Fibroblast of mammary gland (primary cell): ENCODE measurements at places on chromosomes 5 and 9.

DNA sequence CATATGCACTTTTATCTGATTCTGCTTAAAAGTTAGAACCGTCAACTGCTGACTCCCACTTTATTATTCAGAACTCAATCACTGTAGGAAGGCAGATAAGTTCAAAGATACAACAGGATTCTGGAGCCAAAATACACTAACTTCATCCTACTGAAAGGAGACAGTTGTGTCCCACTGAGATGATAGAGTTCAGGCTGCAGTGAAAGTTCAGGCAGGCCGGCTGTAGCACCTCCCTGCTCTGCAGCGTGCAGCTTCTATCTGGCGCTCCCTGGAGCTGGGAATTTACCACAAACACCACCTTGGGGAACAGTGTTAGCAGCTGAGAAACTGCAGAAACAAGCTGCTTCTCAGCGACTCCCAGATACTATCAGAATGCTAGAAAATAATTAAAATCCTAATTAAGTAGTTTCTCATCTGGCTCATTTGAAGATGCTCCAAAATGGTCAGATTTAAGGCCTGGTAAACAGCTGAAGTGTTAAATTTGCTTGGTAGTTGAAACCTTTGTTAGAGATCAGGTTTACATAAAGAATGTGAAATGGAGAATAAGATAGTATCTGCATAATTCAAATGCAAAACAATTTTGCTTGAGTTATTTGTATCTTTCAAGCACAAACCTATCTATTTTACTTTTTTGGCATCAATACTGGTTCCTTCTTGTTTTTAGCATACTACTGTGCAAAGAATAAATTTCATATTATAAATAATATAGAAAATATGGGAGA lies 52.3 kb upstream of the CNTLN start:
- DNase-seq = peak; percentile 45

DNA sequence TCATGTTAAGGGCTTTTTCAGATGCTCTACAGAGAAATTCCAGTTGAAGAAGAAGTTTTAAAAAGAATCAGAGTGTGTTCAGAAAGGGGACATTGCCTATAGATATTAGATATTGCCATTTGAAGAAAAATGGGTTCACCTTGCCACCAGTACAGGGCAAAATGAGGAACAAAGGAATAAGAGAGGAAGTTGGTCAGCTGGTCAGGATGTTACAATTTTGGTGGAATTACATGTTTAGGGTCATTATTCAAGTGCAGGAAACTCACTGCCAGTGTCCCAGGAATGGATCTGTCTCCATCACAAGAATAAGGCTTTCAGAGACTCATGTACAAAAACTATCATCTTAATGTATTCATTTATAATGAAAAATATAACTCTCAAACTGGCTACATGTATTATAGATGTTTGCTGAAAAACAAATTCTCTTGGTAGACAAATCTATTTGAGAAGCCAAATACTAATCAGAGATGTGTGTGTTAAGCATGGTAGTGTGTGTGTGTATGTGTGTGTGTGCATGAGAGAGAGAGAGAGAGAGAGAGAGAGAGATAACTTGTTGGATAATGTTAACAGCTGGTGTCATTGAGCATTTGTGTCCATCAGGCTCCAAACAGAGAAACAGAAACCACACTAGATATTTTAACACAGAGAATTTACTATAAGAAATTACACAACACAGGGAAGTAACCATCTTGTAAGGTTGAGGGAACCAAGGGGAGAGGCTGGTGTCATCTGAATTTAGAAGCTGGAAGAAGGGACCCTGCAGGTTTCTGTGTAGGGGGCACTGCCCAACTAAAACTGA lies 5.0 kb upstream of the C1QTNF3 start:
- no peak for DNase-seq

DNA sequence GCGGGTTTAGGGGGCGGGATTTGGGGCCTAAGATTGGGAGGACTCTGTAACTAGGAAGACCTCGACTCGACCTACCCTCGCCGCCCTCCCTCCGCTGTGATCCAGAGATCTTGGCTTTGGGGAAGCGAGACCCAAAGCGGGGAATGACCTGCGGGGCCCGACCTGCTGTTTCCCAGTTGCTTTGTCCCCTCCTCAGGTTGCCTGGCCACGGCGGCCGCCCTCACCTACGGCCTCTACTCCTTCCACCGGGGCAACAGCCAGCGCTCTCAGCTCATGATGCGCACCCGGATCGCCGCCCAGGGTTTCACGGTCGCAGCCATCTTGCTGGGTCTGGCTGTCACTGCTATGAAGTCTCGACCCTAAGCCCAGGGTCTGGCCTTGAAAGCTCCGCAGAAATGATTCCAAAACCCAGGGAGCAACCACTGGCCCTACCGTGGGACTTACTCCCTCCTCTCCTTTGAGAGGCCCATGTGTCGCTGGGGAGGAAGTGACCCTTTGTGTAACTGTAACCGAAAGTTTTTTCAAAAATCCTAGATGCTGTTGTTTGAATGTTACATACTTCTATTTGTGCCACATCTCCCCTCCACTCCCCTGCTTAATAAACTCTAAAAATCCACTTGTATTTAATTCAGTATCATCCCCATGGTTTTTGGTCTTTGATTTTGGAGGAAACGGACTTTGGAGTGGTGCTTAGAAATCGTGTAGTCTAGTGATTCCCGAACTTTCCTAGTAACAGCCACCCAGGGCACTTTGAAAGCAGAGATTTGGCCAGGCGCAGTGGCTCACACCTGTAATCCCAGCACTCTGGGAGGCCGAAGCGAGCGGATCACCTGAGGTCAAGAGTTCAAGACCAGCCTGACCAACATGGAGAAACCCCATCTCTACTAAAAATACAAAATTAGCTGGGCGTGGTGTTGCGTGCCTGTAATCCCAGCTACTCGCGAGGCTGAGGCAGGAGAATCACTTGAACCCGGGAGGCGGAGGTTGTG lies 878 bp downstream of the HIGD2A start:
- DNase-seq = no peak

DNA sequence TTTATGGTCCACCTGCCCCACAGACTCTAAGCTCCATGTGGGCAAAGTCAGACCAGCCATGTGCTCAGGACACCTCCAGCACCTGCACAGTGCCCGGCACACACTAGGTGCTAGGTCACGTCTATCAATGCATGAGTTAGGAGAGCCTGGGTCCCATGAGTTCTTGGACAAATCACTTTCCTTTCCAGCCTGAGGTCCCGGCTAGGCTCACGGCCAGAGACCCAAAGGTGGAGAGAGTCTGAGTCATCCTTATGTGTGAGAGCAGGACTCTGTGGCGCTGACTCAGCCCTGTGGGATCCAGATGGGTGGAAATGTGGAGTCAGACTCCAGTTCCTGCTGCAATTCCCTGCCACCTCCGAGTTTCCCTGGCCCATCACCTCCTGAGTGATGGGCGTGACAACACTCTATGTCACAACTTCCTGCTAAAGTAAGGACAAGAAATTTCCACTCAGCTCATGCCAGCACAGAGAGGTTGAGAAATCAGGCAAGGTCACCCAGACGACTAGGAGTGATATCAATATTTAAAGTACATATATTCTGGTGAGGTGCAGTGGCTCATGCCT lies 2.5 kb upstream of the ST6GALNAC4 start:
- DNase-seq = peak; percentile 100

DNA sequence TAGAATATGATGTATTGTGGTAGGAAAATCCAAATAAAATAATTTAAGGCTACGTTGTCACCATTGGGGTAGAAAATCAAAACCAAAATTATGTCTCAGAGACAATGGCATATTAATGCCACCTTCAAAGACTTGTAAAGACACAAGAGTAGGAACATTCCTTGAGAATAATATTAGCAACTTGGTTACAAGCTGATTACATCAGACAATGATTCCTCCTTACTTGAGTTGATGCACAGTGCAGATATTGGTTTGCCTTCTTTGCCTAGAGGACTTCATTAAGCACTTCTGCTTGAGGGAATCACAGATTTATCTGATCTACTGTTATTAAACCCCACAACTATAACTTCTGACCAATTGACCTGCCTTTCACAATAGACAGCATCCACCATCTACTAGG lies 500.2 kb downstream of the CDH9 start:
- DNase-seq = no peak

DNA sequence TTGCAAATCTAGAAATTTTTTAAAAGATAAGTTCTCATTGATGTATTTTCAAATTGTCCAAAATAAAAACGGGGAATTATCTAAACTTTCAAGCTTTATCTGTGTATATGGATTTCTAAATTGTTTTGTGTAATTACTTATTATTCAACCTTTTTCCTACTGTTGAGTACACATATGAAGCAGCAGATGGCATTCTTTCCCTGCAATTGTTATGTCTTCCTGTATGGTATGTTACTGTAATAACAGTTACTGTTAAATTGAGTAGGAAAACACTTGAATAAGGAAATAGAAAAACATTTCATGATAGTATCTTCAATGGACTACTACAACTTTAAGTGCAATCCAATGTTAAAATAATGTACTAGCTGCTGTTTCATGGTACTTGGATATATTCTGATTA lies 124.8 kb downstream of the RANBP17 start:
- DNase-seq = peak; percentile 34

GRCh38 chr9:81621785-81622259 lies 67.5 kb downstream of the TLE1 start:
- no peak for DNase-seq

DNA sequence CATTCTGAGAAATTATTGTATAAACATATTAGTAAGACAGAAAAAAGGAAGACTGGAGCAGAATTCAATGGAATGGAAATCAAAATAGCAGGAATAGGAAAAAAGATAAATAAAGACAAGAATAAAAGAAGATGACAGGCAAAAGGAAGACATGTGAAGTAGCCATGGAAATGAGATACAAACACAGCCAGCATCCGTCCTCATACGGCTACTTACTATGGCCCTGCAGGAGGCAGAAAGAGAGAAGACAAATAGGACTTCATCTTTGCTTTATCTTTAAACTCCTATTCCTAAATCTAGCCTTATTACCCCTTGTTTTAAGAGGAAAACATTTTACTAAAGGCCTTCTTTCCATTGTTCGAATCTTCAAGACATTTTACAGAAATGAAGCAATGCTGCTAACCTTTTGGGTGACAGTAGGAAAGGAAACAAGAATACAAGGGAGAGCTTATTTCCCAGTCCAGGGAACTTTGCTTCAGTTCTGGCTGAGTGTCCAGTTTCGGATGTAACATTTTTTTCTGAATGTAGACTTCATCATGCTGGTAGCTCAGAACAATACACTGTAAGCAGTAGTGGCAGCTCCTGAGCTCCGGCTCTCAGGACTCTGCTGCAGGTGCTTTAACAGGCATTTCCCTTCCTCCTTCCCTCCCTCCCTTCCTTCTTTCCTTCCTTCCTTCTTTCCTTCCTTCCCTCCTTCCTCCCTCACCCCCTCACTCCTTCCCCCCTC lies 106.4 kb upstream of the SLC12A2 start:
- DNase-seq = no peak

- DNase-seq = no peak
Measured at GRCh38 chr9:105673850-105674387, 11.7 kb downstream of the TAL2 start.

DNA sequence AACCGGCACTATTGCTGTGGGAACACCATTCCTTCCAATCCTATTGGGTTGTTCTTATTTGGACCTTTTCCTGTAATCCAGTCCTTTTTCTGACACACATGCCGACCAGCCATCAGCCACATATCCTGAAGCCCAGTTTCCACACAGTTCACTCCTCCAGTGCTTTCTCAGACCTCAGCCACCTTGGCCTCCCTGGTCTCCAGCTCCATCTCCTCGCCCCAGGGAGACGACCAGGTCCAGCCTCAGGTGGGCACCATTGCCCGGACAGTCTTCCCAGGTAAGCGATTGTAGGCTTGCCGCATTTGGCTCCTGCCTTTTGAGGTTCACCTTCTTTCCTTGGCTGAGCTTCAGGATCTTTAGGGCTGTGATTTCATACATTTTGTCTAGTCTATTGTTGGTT lies 15.2 kb upstream of the TERT start:
- no peak for DNase-seq

DNA sequence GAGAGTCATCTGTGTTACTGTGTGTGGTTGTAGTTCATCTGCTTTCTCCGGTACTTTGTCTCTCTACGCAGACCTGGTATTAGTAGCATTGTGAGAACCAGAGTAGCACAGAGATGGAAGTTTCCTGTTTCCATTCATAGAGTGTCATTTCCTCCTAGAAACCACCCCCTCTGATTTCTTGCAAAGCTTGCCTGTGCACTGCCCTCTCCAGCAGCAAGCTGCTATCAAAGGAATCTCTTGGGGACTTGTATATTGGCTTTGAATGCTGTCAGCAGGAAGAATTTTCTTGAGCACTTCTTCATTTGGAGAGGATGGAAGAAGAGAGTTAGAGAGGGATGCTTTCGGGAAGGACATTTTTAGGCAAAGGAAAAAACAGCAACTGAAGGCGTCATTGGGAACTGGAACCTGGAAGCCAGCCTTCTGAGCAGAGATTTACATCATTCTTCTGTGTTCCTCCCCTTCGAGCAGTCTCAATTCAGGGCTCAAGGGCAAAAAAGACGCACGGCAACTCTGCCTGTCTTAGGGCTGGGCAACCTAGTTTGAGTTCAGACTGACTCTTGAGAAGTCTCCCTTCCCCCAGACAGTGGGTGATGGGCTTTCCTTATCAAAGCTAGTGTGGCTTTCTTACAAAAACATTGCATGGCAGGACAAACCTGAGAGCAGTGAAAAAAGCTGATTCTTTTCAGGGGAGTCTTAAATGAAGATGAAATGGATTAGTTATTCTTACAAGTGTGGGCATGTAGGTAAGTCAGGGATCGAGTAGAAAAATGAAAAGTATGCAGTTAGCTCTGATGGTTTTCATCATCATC lies 226.3 kb downstream of the AOPEP start:
- no peak for DNase-seq

DNA sequence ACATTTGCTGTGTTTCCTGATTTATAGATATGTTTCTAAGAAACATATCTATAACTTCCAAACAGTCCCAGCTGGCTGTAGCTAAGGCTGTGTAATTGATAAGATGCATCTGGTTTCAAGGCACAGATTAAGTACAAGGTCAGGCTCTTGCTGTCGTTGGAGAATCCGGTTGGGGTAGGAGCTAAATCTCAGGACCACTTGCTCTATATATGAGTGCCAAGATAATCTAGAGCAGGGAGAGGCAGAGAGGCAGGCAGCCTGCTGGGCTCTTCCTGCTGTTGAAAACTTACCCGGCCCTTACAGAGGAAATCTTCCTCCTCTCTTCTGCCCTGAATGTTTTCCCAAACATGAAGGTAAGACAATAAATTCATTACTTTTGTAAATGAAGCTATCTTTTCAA lies at the start of gene C7:
Gene C7, plus strand, starts transcription at position 234 of the 400 bp plus-strand sequence. Its CDS starts 114 bp downstream, at position 348.
- no peak for DNase-seq

DNA sequence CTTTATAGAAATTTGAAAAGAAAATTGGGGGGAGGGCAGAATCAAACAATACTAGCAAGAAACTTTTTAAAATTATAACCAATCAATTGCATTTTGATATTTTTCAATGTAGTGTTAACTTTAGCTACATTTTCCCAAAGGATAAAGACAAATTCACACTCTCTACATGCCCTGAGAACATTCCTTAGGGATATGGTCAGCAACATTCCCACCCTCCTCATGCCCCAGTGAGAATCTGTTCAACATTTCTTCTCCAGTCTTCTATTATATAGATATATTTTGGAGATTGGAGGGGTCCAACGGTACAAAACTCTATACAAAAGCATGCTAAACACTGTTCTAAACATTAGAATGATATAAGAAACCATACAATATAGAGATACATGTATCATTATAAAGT lies 11.6 kb upstream of the PRR16 start:
- DNase-seq = peak; percentile 27
